ENCODE measurements at places on chromosomes 5 and 9. TPM values are rescaled to one million over a fixed set of nuclear protein-coding genes. Genes with fewer than 3 reads are reported as not detected.

Gene SPINK1
- total RNA-seq: not detected

Gene SLC6A7
- total RNA-seq: not detected

Gene SEMA4D
- 0.10 TPM for total RNA-seq

Gene SHISAL2B
- not detected for total RNA-seq

Gene TUBB4B
- 118 TPM for total RNA-seq

Gene TMEM38B
- 8.2 TPM for total RNA-seq

Gene SRA1
- total RNA-seq: 24.0 TPM

Gene ACOT12
- not detected for total RNA-seq

Gene CCDC192
- not detected for total RNA-seq

Gene ZNF366
- total RNA-seq: 0.88 TPM

Gene PKD2L2
- not detected for total RNA-seq

Gene OR13J1
- total RNA-seq: not detected

Gene LURAP1L
- 2.5 TPM for total RNA-seq

Gene PRRC2B
- 97.3 TPM for total RNA-seq

Gene LRRC26
- not detected for total RNA-seq

Gene KIF20A
- total RNA-seq: 4.8 TPM

Gene MEIKIN
- not detected for total RNA-seq

Gene SOHLH1
- not detected for total RNA-seq

Gene MARCHF11
- not detected for total RNA-seq

Gene SLC45A2
- total RNA-seq: not detected

Gene INSYN2B
- total RNA-seq: 14.5 TPM

Gene PRR7
- 26.0 TPM for total RNA-seq

Gene FOXD4L4
- not detected for total RNA-seq

Gene ARHGEF37
- 2.2 TPM for total RNA-seq

Gene CDH12
- total RNA-seq: not detected

Gene WNT8A
- total RNA-seq: not detected

Gene TXNDC8
- total RNA-seq: not detected

Gene IFNA21
- total RNA-seq: not detected

Gene GMCL2
- not detected for total RNA-seq

Gene C9orf50
- 0.12 TPM for total RNA-seq

Gene C5orf52
- not detected for total RNA-seq

Gene MVB12B
- 2.3 TPM for total RNA-seq

Gene ZNF462
- 9.5 TPM for total RNA-seq

Gene ZDHHC11B
- total RNA-seq: 0.31 TPM

Gene OTP
- not detected for total RNA-seq

Gene PCDHGC5
- total RNA-seq: 2.1 TPM

Gene FST
- 10.0 TPM for total RNA-seq

Gene CCNI2
- not detected for total RNA-seq

Gene SEMA6A
- total RNA-seq: 3.2 TPM

Gene ASS1
- total RNA-seq: 249 TPM

Gene CKMT2
- not detected for total RNA-seq

Gene IFNA2
- not detected for total RNA-seq
